Breast epithelium (tissue), 4 donors: ENCODE measurements at places on chromosomes 1 and 21.

GRCh38 chr1:199914546-199914945, 113.0 kb upstream of the NR5A2 start:
- no peak overlapping the region for H3K27ac ChIP-seq
- no peak for DNase-seq
- H3K4me3 ChIP-seq = no peak overlapping the region
- H3K27me3 ChIP-seq = no peaks in the 10 kb centered on the region
- H3K36me3 ChIP-seq = no peaks in the 10 kb centered on the region

DNA sequence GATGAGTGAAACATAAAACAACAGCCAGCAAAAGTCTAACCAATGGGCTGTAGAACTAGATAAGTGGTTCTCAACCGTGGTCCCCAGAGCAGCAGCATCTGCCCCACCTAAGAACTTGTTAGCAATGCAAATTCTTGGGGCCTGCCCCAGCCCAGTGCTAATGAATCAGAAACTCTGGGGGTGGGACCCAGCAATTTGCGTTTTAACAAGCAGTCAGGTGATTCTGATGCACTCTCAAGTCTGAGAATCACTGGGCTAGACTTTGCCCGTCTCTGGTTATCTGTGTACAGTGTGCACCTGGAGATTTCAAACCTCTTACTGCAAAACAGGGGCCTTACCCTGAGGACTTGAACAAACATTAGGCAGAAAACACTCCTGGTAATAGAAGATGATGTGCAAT, 66.5 kb downstream of the PLXNA2 start:
- no peak overlapping the region for H3K27ac ChIP-seq
- no peaks in the 10 kb centered on the region for H3K36me3 ChIP-seq
- peaks cover 5% of the 10 kb centered on the region for H3K4me1 ChIP-seq
- no peak for DNase-seq
- H3K27me3 ChIP-seq = no peaks in the 10 kb centered on the region
- H3K4me3 ChIP-seq = no peak overlapping the region

- DNase-seq = no peak
- no peaks in the 10 kb centered on the region for H3K27me3 ChIP-seq
- no peak overlapping the region for H3K27ac ChIP-seq
These were observed 980 bp upstream of the METTL18 start for GRCh38 chr1:169795687-169796086.

GRCh38 chr1:91895832-91896556, 10.0 kb upstream of the TGFBR3 start:
- H3K4me3 ChIP-seq = no peak overlapping the region
- H3K4me1 ChIP-seq = no peaks in the 10 kb centered on the region
- no peaks in the 10 kb centered on the region for H3K27me3 ChIP-seq
- DNase-seq = no peak

DNA sequence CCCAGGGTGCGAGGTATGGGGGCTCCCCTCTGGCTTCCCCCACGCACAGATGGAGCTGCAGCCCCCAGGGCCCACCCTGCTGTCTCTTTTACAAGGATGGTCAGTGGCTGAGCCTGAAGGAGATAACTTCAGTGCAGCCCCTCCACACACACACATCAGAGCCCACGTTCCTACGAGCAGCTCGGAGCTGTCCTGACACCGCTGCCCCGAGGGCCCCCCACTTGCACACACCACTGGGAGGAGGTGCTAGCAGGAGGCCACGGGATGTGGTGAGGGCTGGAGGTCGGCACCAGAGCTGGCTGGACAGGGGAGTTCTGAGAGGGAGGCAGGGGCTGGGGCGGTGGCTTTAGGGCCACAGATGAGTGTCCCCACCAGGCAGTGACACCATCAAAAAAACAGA, 53.9 kb downstream of the MORN1 start:
- no peaks in the 10 kb centered on the region for H3K27me3 ChIP-seq
- H3K4me3 ChIP-seq = no peak overlapping the region

DNA sequence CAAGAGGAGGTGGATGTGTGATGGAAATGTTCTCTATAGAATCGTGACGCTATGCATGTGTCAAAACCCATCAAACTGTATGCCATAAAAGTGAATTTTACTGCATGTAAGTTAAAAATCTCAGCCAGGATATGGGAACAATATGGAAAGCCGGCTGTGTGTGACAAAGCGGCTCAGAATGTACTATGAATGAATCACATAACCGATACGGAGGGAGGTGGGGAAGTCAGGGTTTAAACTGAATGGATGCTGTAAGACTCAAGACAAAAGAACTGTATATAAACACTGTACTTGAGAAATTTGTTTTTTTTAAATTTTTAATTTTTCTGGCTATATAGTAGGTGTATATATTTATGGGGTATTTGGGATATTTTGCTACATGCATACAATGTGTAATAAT, 111.6 kb upstream of the PDE4B start:
- no peaks in the 10 kb centered on the region for H3K27me3 ChIP-seq
- DNase-seq = no peak
- no peak overlapping the region for H3K4me3 ChIP-seq
- H3K36me3 ChIP-seq = no peaks in the 10 kb centered on the region

DNA sequence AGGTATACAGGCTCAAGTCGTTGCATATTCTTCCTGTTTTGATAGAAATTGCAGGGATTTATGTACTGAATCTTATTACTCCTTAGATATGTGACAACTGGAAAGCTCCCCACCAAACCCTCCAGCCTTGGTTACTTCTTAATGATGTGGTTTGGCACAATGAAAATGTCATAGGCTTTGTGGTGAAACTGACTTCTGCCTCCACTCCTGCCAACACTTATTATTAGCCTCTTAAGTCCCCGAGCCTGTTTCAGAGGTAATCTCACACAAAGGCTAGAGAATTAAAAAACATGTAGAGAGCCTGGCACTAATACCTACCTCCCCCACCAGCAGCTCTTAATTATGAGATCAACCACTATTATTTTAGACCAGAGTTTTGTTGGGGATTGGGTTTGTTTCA, 4.2 kb downstream of the COX20 start:
- DNase-seq = no peak
- no peak overlapping the region for H3K4me3 ChIP-seq
- no peaks in the 10 kb centered on the region for H3K36me3 ChIP-seq
- no peak overlapping the region for H3K27ac ChIP-seq
- H3K27me3 ChIP-seq = no peaks in the 10 kb centered on the region

DNA sequence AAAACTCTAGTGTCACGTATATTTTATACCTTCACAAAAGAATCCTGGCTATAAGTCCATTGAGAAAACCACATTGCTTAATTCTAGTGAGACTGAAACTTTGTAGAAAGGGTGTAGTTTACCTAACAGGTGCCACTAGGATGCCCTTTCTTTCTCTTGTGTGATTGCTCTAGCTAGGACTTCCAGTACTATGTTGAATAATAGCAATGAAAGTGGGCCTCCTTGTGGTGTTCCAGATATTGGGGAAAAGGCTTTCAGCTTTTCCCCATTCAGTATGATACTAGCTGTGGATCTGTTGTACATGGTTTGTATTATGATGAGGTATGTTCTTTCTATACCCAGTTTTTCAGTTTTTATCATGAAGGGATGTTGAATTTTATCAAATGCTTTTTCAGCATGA, 39.7 kb upstream of the CHODL start:
- no peak for DNase-seq
- H3K27ac ChIP-seq = no peak overlapping the region
- H3K4me1 ChIP-seq = no peaks in the 10 kb centered on the region
- H3K27me3 ChIP-seq = no peaks in the 10 kb centered on the region
- no peaks in the 10 kb centered on the region for H3K36me3 ChIP-seq

- H3K4me1 ChIP-seq = no peaks in the 10 kb centered on the region
- H3K4me3 ChIP-seq = no peak overlapping the region
- H3K27ac ChIP-seq = no peak overlapping the region
These were observed 49.8 kb downstream of the SLC16A1 start for GRCh38 chr1:112906150-112906698.

DNA sequence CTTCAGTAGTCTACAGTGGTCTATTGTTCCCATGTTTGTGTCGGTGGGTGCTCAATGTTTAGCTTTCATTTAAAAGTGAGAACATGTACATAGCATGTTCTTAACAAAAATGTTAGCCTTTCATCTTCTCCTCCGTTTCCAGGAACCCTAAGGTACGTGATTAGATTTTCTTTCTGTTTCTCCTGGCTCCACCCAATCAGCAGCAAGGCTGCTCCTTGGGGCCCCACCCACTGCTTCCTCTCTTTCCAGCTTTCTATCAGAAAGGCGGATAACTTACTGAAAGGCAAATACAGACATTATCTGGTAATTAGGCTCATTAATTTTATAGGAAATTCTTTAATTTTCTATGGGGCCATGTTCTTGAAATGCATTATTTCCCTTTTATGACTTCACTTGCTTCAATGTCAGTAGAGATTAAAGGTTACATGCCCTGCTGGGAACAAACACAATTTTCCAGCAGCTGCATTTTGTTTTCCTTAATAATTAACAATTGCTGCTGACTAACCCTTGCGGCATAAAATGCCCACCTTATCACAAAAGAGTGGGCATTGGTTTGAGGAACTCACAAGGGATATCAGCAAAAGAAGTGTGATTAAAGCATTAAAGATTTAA, 324.9 kb upstream of the SNX7 start:
- H3K4me3 ChIP-seq = no peak overlapping the region
- H3K27me3 ChIP-seq = no peaks in the 10 kb centered on the region
- no peaks in the 10 kb centered on the region for H3K4me1 ChIP-seq

GRCh38 chr1:246067432-246068216, 439.5 kb downstream of the SMYD3 start:
- H3K27me3 ChIP-seq = no peaks in the 10 kb centered on the region
- no peaks in the 10 kb centered on the region for H3K4me1 ChIP-seq
- no peak overlapping the region for H3K4me3 ChIP-seq
- no peak for DNase-seq

GRCh38 chr1:159889821-159890252, 10.1 kb downstream of the CFAP45 start:
- H3K4me1 ChIP-seq = no peaks in the 10 kb centered on the region
- peak overlapping the region; percentile 27 for H3K27ac ChIP-seq
- DNase-seq = no peak
- no peaks in the 10 kb centered on the region for H3K36me3 ChIP-seq
- H3K4me3 ChIP-seq = no peak overlapping the region

DNA sequence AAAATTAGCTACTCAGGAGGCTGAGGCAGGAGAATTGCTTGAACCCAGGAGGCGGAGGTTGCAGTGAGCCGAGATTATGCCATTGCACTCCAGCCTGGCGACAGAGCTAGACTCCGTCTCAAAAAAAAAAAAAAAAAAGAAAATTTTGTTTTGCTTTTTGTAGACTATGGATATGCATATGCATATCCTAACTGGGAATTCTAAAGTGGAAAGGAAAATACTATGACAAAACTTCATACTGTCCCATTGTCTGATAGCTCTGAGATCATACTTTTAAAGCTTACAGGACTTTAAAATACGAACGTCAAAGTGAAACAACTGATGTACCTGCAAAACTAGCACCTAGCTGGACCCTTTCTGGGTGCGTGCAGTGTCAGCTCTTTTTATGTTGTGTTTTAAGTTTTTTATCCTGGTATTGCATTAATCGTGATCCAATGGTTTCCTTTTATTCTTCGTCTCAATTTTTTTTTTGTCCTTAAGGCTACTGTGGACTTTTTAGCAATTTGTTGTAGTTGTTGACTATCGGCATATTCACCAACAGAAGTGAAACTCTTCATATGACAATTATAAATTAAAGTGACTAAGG, 19.2 kb downstream of the SPRTN start:
- H3K27ac ChIP-seq = no peak overlapping the region
- H3K4me1 ChIP-seq = no peaks in the 10 kb centered on the region
- no peaks in the 10 kb centered on the region for H3K36me3 ChIP-seq
- H3K4me3 ChIP-seq = no peak overlapping the region
- H3K27me3 ChIP-seq = no peaks in the 10 kb centered on the region

GRCh38 chr1:28136169-28136921, 40.1 kb downstream of the PTAFR start:
- no peak for DNase-seq
- no peaks in the 10 kb centered on the region for H3K36me3 ChIP-seq
- H3K4me1 ChIP-seq = no peaks in the 10 kb centered on the region
- no peaks in the 10 kb centered on the region for H3K27me3 ChIP-seq
- H3K27ac ChIP-seq = no peak overlapping the region
- no peak overlapping the region for H3K4me3 ChIP-seq

GRCh38 chr1:225987491-225988316, 11.4 kb downstream of the SDE2 start:
- H3K4me1 ChIP-seq = no peaks in the 10 kb centered on the region
- DNase-seq = no peak
- H3K27ac ChIP-seq = no peak overlapping the region
- H3K36me3 ChIP-seq = peaks cover 3% of the 10 kb centered on the region

GRCh38 chr1:184366997-184367396, 19.8 kb upstream of the C1orf21 start:
- H3K27me3 ChIP-seq = no peaks in the 10 kb centered on the region
- H3K27ac ChIP-seq = no peak overlapping the region

DNA sequence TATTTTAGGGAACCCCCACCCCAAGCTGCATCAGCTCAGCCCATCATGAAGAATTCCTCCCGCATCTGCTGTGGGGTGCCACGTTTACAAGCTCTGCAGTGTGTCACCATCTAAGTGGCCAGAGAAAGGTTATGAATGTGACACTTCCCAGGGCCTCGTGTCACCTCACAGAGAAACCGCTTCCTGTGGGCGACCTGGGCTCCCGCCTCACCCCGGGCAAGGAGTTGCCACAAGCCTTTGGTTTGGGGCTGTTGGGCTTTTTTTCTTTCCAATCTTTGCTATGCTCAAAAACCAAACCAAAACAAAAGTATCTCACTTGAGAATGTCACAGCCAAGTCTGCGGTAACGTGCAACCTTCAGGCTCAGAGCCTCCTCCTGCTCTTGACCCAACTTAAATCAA, 82.1 kb upstream of the ARHGEF16 start:
- no peaks in the 10 kb centered on the region for H3K36me3 ChIP-seq
- no peak for DNase-seq
- no peaks in the 10 kb centered on the region for H3K4me1 ChIP-seq
- peaks cover 43% of the 10 kb centered on the region for H3K27me3 ChIP-seq
- no peak overlapping the region for H3K27ac ChIP-seq

GRCh38 chr1:77781683-77782082, 2.2 kb downstream of the MIGA1 start:
- no peak for DNase-seq
- no peaks in the 10 kb centered on the region for H3K36me3 ChIP-seq
- no peak overlapping the region for H3K4me3 ChIP-seq

DNA sequence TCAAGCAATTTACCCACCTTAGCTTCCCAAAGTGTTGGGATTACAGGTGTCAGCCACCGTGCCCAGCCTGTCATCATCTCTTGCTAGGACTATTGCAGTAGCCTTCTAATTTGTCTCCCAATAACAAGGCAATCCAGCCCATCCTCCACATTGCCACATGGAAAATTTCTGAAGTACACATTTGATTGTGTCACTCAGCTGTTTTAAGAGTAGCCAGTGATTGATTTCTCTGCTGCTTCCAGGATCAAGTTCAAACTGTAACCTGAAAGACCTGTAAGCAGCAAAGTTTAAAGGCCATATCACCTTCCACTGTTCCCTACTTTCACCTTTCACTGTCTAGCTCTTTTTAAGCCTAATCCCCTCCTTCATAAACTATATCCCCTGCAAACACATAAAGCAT, 7.8 kb upstream of the ELK4 start:
- H3K4me3 ChIP-seq = no peak overlapping the region
- no peaks in the 10 kb centered on the region for H3K27me3 ChIP-seq
- no peaks in the 10 kb centered on the region for H3K36me3 ChIP-seq

GRCh38 chr1:59433440-59433813, 136.5 kb downstream of the FGGY start:
- H3K27ac ChIP-seq = no peak overlapping the region
- no peaks in the 10 kb centered on the region for H3K36me3 ChIP-seq
- H3K27me3 ChIP-seq = no peaks in the 10 kb centered on the region
- DNase-seq = no peak
